Fibroblast of gingiva (primary cell): ENCODE measurements at places on chromosomes 2 and 18.

DNA sequence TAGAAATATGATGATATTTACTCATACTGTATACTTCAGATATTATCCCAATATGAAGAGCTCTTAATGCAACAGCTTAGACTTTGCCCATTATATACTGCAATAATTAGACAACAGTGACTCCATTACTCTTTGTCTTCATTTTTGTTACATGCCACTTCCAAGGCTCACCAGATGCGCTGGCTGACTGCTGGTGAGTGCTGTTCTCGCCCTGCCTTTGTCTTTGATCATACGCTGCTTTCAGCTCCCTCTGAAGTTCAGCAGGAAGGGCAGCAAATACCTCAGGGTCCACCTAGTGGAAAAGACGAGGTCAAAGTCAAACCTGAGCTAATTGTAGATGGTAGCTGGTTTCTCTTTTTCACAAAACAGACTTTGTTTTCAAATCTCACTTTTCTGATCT lies 66.3 kb downstream of the EIF5B start:
- no peak for DNase-seq

DNA sequence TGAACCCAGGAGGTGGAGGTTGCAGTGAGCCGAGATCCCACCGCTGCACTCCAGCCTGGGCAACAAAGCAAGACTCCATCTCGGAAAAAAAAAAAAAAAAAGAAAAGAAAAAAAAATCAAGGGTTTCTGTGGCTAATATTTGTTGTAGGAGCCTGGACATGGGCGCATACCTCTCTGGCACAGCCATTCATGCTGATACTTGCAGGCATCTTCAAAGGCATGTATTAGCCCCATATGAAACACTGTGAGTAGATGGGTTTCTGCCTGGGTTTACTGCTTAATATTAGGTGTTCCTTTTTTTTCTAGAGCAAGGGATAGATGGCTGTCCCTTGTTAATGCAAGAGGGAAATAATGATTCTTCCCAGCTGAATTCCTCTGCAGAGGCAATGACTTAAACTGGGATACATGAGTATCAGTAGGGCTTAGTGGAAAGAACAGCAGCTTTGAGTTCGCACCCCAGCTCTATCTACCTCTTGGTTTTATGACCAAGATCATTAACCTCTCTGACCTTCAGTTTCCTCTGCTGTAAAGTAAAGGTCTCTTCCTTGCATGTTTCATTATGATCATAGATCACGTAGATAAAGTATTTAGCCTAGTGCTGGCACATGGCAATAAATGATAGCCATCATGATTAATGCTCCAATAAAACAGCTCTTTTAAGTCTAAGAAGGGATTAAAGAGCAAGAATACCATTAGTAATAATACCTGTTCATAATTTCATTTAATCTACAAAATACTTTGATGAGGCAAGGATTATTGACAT lies 4.5 kb upstream of the ATL2 start:
- DNase-seq, result no peak

- peak; percentile 47 for DNase-seq
Observed at GRCh38 chr2:224222291-224222690, 179.6 kb downstream of the FAM124B start.

GRCh38 chr2:109230941-109231420 lies 102.0 kb downstream of the SH3RF3 start:
- no peak for DNase-seq

GRCh38 chr2:234333168-234334130 lies 163.4 kb downstream of the ARL4C start:
- no peak for DNase-seq

DNA sequence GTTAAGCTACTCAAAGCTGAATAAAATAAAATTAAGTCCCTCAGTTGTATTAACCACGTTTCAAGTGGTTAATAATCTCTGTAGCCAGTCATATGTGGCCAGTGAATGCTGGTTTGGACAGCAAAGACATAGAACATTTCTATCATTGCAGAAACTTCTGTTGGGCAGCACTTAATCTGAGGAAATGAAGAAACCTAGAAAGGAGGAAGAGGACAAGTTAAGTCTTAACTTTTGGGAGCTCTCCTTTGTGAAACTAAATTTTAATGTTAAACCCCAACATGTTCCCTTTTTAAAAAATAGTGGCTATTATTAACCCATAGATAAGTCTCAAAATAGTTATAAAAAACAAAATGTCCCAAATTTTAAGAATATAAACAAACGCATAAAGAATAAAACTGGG lies 421.3 kb downstream of the ARHGAP15 start:
- DNase-seq, result no peak

GRCh38 chr2:191109888-191110287 lies 40.9 kb downstream of the STAT4 start:
- no peak for DNase-seq

GRCh38 chr2:191983186-191983585 lies 136.3 kb upstream of the CAVIN2 start:
- DNase-seq, result no peak

- DNase-seq, result no peak
Observed at GRCh38 chr2:95053543-95053942, 28.0 kb downstream of the MAL start.
